ENCODE measurements at places on chromosomes 16 and 17.

DNA sequence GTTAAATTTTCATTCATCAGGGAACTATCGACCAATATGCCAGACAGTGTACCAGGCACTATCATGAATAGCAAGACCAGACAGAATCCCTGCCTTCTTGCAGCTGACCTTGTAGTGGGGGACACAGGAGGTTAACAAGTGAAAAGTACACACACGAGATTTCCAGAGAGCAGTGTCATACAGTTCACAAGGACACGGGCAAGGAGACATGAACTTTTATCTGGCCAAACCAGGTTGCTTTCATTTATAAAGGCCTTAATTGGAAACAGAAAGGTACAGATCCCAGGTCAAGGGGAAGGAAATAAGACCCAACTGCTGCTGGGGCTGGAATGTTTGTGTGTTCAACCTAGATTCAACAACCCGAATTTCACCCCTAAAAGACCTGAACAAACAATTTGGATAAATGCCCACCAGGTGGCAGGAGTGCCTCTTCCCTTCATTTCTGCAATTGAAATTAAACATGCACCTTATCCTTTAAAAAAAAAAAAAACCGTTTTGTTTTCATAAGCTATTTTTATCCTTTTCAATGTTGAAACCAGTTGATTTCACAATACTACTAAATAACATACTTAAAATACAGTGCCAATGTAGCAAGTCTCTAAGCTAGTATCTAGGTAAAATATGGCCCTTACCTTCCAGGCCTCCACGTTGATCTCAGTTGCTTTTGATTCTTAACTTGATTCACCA lies 65.9 kb downstream of the EMP2 start:
- DNase-seq: no peak

DNA sequence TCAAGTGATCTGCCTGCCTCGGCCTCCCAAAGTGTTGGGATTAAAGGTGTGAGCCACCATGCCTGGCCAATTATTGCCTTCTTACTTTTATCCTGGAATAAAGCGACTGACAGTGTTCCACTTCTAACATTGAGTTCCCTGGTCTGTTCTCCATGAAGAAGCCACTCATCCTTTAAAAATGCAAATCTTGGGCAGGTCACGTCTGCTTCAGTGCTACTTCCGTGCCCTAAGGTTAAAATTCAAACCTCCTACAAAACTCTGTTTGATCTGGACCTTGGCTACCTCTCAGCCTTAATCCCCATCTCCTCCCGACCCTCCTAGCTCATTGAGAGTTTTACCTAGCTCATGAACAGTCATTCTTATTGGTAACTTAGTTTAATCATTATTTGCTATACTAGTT lies 9.6 kb upstream of the SHISA9 start:
- no peak for DNase-seq

GRCh38 chr16:87002717-87003413 lies 314.3 kb downstream of the C16orf95 start:
- no peak for DNase-seq

DNA sequence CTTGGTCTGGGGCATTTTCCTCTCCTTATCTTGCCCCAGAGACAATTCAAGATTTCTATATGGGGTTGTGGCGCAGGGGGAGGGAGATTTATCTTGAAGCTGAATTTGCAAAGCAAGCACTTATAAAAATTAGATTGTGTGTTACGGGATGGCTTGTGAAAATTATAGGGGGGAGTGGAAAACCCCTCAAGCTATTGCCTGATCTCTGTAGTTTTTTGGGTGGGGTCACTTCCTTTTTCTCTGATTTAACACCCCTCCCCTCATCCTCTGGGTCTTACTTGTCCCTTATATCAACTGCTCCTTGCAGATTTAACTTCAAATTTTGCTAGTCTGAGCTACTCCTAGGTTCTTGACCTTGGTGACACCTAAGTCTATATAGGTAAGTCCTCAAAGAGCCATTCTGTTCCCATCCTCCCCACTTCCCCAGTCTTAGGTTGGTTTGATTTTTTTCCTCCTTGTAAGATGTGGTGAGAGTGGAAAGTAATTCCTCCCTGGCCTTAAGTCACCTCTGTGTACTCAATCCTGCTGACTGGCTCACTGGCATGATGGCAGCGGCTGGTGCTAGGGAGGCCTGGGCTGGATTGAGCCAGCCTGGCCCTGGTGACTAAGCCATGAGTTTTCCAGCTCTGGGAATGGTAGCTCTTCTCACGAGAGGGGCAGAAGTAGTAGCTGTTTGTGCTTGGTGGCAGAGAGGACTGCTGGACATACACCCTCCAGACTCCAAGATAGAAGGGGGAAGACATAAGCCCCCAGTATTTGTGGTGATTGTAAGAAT lies 2.3 kb downstream of the ARL4D start:
- DNase-seq: no peak

DNA sequence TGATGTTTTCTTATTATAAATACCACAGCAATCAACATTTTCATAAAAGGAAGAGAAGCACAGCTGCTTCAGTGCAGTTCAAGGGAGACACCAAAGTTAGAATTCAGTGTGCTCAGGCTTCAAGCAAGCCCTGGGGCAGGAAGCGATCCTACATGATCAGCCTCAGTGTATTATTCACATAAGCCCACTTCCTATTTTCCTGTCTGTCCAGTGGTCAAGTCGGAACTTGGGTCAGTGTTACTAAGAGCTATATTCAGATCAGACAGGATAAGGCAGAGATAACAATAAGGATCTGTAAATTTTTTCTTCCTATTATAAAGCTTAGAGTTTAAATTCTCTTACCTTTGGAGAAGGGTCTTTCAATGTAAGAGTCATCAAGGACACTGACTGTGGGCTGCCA lies 12.9 kb downstream of the HEATR6 start:
- DNase-seq: no peak

GRCh38 chr17:77560841-77561240 lies 397.7 kb upstream of the TNRC6C start:
- DNase-seq: no peak

DNA sequence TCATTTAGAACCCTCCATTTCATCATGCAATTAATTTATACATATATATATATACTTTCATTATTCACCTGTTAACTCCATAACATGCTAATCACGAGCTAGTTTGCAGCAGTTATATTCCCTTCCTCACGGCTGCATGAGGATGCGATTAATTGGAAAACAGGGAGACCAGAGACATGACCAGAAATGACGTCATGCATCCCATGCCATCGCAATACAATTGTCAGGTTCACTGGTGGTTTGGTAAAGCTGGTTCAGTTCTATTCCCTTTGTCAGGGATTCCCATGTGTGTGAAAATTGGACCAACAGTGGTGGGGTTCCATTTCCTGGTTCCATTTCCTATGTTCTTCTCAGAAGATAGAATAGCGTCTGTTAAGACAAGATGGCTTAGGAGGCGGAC lies 440.4 kb upstream of the ERCC4 start:
- no peak for DNase-seq

- DNase-seq: no peak
Measured at GRCh38 chr17:79666111-79666510, 55.3 kb upstream of the RBFOX3 start.

GRCh38 chr17:4444782-4445473 lies 11.2 kb downstream of the SPNS3 start:
- no peak for DNase-seq

GRCh38 chr16:82451449-82451848 lies 175.3 kb upstream of the CDH13 start:
- DNase-seq: no peak

GRCh38 chr17:9760266-9760665 lies 31.1 kb downstream of the DHRS7C start:
- DNase-seq: no peak

GRCh38 chr16:1543085-1543896 lies 9.8 kb downstream of the TMEM204 start:
- peak; percentile 70 for DNase-seq

DNA sequence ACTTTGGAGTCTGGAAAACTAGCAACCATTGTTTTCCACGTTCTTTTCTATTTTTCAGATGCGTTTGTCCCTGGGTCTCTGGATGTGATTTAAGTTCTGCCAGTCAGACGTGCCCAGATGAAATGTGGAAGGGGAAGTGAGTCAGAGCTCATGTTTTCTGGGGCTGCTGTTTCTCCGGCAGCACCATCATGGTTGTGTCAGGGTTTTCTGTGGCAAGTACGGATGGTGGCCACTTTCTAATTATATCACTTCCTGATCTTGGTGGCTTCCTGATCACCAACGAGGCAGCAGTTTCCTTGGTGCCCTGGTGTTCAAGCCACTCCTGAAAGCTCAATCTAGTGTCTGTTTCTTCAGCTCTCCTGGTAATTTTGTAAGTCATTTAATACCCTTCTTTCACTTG lies 31.4 kb upstream of the PMFBP1 start:
- DNase-seq: no peak

- no peak for DNase-seq
Measured at GRCh38 chr17:9116311-9116835, 95.1 kb downstream of the NTN1 start.

DNA sequence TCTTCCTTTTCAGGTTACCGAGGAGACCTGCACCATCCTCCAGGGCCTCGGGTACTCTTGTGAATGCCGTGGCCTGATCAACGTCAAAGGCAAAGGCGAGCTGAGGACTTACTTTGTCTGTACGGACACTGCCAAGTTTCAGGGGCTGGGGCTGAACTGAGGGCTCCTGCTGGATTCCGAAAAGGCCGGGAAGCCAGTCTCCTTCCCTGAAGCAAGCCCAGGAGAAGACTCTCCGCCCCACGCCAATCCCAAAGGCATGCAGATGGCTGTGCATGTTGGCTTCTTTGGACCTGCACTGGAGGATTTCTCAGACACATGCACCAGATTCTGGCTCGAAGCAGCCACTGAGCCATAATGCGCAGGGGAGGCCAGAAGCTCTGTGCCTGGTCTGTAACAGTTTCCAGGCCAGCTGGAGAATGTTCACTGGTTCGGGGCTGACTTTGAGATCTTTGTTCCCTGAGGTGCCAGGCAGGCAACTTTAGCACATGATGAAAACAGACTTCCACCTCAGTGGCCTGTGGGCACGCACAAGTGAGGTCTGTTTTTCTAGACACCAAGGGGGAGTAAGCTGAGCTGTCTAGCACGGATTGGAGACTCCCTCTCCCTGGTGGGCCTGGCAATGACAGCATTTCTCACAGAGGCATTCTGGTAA lies 49.1 kb downstream of the ADCY7 start:
- DNase-seq: no peak

GRCh38 chr17:79942591-79943346 lies 92.9 kb downstream of the TBC1D16 start:
- no peak for DNase-seq

DNA sequence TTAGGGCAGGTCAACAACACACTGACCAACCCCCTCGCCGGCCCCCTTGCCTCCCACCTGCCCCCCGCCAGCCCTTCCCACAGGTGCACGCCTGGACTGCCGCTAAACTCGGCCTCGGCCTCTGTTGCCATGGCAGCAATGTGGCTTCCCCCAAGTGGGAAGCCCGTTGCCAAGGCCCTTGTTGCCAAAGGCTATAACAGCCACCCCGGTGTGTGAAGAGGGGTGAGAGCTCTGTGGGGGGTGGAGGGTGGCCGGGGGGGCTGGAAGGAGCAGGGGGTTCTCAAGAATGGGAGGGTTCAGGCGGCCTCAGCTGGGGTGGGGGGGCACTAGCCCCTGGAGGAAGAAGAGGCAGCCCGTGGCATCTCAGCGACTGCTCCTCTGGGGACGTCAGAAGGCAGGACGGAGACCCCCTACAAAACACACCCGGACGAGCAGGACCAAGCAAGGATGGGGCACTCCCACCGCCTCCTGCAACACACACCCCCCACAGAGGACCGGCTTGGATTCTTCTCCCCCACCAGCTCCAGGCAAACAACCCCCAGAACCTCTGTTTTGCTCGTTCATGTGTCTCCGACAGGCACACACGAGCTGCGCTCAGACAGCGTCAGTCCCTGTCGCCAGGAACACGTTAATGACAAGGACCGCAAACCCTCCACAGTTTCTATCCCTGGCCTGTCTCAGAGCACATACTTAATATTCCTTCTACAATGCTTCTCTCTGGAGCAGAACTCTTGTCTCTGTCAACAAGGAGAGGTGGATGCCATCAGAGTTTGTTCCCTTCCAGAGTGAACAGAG lies 55.7 kb downstream of the ABR start:
- no peak for DNase-seq

GRCh38 chr16:89552913-89553312 lies 7.6 kb upstream of the RPL13 start:
- no peak for DNase-seq

DNA sequence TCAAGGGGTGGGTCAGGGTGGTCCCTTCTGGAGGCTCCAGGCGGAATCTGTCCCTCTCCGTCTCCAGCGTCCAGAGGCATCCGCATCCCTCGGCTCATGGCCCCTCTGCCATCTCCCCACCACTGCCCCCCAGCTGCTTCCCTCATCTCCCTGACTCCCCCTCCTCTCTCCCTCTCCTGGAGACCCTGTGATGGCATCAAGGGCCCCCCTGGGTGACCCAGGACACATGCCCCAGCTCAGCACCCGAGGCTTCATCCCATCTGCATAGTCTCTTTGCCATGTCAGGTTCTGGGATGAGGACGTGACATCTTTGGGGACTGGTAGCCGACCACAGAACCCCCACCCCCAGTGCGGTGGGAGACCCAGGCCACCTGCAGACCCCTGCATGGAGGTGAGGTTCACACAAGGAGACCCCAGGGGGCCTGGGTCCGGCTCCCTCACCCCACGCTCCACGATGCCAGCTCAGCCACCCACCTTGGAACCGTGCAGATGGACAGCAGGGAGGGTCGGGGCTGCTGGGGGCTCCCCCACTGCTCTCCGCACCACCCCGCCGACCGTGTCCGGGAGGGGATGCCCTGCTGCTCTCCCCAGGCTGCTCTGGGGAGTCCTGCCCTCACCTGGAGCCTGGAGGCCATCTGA lies 3.8 kb downstream of the SECTM1 start:
- DNase-seq: no peak

DNA sequence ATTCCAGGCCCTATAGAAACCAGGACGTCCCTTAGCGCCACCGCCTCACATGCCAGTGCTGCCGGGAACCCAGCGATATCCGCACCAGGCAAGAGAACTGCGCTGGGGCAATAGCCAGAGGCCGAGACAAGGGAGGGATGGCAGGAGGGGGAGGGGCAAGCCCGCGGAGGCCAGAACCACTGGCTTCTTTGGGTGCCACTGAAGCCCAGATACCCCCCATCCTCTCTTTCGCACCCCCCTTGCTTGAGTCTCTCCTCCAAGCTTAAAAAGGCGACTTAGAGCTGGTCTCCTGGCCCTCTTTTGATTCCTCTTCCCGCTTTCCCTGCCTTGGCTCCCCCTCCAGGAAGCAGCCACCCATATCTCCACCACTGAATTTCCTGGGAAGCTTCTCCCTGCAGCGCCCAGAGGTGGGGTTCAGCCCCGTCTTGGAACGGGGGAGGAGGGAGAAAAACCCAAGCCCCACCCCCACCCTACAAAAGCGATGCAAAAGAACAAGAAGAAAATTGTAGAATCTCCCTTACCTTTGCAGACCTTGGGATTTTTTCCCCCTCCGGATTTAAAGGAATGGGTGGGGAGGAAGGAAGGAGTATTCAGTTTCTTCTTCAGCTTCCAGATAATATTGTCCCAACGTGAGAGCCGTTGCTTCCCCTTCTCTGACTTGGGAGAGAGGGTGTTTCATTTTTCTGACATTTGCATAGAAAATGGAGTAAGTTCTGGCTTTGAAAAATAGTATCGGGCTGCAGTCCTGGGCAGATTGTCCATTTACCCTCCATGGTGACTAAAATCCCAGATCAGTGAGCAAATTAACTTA lies 622 bp downstream of the HOXB6 start:
- no peak for DNase-seq

- DNase-seq: no peak
Measured at GRCh38 chr17:67442787-67443624, 65.9 kb downstream of the PITPNC1 start.

GRCh38 chr17:5823219-5823618 lies 238.9 kb upstream of the NLRP1 start:
- DNase-seq: peak; percentile 35

- no peak for DNase-seq
Measured at GRCh38 chr16:86232496-86232895, 277.8 kb upstream of the FOXF1 start.

Data from keratinocyte (primary cell).